ENCODE measurements at places on chromosomes 2 and 18.

GRCh38 chr2:100630473-100630977 is 67.7 kb downstream of the PDCL3 start:
- DNase-seq = no peak

- DNase-seq = no peak
Measured at GRCh38 chr2:37767959-37768925, 96.8 kb upstream of the CDC42EP3 start.

DNA sequence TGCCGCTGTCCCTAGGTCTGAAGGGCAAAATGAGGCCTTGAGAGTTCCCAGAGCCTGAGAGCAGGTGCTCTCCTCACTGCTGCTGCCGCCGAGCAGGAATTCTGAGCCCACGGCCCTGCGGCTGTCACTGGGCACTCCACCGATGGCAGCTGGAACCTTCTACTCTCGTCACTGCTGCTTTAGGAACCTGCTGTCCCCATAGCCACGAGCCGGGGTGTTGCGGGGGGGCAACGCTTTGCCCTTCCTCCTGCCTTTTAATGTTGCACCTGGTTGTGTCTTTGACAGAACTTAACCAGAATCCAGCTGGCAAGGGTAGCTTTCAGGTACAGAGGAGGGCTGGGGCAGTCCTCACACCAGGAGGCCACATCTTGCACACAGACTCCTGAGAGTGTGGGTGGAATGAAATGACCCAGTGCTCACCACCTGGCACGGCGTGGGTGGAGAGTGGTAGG is 32.3 kb downstream of the NCK2 start:
- DNase-seq = no peak

GRCh38 chr18:2935438-2936192 is 77.3 kb downstream of the LPIN2 start:
- no peak for DNase-seq

GRCh38 chr18:5103286-5103685 is 93.8 kb downstream of the AKAIN1 start:
- no peak for DNase-seq

DNA sequence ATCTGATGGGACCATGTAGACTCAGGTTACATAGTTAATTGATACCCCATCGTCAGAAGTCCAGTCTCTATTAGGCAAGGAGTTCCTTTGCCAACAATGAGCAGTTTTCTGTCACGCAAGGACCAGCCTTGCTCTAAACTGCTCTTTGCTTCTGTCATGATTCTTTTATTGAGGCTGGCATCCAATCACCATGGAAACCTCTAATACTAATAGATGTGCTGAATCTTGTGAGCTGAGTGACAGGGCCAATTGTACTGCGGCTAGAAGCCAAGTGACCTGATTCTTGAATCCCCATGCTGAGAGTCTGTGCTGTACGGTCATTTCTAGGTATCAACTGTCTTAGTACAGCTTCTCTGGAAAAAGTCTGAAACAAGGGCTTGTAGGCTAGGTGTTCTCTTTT is 395.6 kb downstream of the RND3 start:
- no peak for DNase-seq

DNA sequence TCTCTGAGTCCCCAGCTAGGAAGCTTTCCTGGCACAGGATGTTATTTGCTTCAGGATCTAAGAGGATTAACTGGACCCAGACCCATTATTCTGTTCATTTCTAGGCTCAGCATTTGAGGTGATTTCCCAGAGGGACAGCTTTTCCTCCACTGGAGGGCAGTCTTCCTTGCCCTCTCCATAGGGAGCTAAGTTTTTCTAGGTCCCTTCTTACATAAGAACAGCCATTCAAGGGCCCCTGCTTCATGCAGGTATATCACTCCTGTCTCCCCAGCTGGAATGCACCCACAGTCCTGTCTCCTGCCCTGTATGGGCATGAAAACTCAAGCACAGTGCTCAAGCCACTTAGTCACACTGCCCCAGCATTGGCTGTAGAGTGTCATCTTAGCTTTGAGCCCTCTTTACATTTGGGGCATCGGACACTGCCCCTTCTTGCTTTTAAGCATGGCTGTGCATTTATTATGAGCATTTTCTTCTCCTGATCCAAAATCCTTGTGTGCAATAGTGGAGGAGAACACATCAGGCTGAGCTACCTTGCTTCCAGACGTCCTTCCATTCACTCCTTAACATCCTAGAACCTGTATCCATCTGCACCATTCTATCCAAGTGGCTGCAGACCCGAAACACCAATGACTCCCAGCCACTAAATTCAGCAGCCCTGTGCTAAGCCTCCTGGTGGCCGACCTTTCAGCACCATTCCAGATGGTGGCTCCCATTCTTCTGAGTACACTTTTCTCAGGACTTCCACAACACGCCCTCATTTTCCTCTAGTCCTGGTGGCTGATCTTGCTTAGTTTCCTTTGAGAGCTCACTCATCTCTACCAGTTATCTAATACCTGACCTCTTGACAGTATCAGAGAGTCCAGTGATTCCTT is 80.0 kb downstream of the COPS8 start:
- DNase-seq = no peak

GRCh38 chr18:56861244-56861643 is 210.1 kb downstream of the WDR7 start:
- DNase-seq = no peak

- DNase-seq = no peak
Measured at GRCh38 chr2:238966072-238966937, 118.4 kb downstream of the TWIST2 start.

DNA sequence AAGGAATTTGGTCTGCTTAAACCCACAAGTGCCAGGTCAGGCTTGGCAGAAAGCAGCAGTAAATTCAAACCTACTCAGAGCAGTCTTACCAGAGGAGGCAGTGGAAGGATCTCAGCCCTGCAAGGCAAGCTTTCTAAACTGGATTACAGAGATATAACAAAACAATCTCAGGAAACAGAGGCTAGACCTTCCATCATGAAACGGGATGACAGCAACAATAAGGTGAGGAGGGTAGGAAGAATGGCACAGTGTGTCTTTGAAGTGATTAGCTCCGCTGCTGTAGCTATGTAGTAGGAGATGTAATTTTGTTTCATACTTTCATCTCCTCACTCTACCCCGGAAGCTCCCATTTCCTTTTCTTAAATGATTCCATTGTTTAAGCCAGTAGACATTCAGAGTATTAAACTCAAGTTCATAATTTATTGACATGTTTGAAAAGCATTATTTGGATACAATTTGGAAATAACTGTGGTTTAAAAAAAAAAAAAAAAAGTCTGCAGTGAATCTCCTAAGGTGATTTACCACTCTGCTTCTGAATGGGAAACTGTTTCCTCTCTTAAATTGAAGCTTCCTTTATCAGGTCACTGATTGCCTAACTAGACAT is 29.4 kb upstream of the DYSF start:
- DNase-seq = no peak

DNA sequence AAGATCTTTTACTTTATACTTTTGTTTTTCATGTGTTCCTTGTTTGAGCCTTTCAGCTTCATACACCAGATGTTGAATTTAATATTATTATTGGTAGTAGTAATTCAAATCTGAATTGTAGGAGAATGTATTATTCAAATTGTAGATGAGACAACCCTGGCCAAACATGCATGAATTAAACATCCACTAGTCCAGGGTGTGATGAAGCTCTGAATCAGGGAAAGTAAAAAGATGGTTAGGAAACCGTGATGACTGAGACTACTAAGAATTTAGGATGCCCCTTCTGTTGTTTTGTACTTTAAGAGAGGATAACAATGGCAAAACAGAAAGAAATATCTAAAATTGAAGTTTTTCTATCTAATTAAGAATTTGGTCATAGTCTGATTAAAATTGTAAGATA is 227.8 kb upstream of the CDH2 start:
- DNase-seq = no peak

DNA sequence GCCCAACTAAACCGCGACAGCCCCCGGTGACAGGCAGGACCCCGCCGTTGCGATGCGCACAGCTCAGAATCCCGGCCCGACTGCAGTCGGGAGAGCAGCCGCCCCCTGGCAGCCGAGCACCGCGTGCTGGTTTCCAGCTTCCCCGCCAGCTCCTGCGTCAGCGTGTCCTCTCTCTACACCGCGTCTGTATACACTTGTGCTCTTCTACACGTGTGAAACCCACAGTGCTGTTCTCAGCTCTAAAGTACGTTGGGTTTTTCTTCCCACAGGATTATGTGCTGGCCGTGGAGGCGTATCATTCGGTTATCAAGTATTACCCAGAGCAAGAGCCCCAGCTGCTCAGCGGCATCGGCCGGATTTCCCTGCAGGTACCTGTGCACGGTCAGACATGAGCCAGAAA is 54.0 kb downstream of the ADI1 start:
- no peak for DNase-seq

DNA sequence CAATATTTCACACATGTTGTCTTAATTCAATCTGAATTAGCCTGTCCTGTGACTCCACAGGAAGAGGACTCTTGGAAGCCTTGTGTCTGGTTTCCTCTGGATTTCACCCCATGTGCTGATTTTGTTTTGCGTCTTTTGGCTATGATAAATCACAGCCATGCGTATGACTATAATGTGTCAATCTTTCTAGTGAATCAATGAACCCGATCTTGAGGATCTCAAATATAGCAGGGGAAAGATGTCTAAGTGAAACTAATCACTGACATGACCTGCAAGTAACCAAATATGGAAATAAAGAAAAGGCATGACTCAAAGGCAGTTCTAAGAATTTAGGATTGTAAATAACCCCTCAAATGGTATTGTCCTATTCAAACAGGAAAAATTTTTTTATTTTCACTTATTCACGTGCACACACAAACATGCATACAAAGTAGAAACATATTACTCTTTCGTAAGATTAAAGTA is 8.2 kb downstream of the WDFY1 start:
- DNase-seq = no peak

GRCh38 chr2:222613715-222614331 is 42.1 kb downstream of the FARSB start:
- peak; percentile 4 for DNase-seq

Measured in CMK (cell line).